ENCODE measurements at places on chromosomes 2 and 18.

DNA sequence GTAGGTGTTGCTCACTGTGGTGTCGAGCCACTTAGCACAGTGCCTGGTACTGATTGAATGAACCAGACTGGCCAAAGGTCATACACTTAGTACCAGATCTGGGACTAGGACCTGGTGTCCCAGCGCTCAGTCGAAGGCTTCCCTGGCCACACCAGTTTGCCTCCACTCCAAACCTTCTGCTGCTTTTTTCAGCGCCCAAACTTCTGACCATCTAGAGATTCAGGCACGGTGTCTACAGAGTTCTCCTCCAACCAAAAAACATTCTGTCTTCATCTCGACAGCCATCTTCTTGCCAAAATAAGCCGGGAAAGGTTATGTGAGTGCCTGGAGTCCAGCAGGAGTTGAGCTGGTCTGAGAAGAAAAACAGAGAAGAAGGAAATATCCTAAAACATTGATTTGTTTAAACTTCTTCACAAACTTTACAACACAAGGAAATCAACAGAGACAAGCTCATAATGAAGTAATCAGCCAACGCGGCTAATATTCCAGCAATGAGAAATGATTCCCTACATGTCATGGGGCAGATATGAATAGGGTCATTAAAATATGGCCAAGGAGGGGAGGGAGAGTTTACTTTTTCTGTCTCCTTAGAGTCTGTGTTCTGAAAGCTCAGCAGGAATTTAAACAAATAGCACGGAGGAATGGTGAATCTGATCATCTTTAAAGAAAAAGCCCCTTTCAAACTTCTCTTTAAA lies 2.3 kb upstream of the GLI2 start:
- DNase-seq, result no peak
- H3K27me3 ChIP-seq, result peaks cover 54% of the 10 kb centered on the region
- no peak overlapping the region for H3K4me3 ChIP-seq
- no peaks in the 10 kb centered on the region for H3K36me3 ChIP-seq

DNA sequence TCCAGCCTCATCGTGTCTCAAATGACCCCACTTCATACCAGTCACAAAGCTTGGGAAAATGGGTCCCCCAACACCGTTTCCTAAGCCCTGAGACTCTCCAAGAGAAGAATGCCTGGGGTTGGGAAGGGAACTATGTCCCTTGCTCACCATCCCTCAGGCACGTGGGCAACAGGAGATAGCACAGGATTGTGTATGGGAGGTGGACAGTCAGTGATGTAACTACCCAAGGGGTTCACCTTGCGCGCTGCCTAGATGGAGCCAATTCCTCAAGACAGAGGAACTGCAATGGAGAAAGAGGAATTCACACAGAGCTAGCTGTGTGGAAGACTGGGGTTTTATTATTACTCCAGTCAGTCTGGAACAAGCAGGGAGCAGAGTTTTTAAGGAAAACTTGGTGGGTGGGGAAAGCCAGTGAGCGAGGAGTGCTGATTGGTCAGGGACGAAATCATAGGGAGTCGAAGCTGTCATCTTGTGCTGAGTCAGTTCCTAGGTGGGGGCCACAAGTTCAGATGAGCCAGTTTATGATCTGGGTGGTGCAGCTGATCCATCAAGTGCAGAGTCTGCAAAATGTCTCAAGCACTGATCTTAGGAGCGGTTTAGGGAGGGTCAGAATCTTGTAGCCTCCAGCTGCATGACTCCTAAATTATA lies 13.8 kb upstream of the CXCR1 start:
- no peak overlapping the region for H3K27ac ChIP-seq
- no peak for DNase-seq
- no peak overlapping the region for H3K4me3 ChIP-seq
- no peaks in the 10 kb centered on the region for H3K36me3 ChIP-seq
- H3K27me3 ChIP-seq, result peaks cover 26% of the 10 kb centered on the region

DNA sequence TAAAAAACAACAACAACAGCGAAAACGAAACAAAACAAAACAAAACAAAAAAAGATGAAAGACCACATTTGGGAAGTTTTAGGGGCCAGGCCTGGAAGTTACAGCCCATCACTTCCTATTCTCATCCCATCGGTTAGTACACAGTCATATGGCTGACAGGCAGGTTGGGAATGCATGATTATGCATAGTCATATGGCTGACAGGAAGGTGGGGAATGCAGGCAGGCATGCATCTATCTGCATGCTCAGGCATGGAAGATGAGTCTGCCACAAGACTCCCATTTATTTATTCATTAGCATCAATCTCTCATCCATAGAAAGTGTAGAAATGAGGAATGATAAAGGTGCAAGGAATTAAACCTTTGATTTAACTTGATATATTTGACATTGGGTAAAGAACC lies 325.3 kb upstream of the MEX3C start:
- no peak overlapping the region for H3K4me3 ChIP-seq
- no peak for DNase-seq
- H3K27ac ChIP-seq, result no peak overlapping the region
- H3K4me1 ChIP-seq, result no peaks in the 10 kb centered on the region
- H3K27me3 ChIP-seq, result peaks cover 4% of the 10 kb centered on the region

- peaks cover 20% of the 10 kb centered on the region for H3K4me1 ChIP-seq
- DNase-seq, result no peak
- no peak overlapping the region for H3K27ac ChIP-seq
- peaks cover 31% of the 10 kb centered on the region for H3K36me3 ChIP-seq
- H3K4me3 ChIP-seq, result no peak overlapping the region
These were observed 37.0 kb downstream of the HK2 start for GRCh38 chr2:74870951-74871350.

DNA sequence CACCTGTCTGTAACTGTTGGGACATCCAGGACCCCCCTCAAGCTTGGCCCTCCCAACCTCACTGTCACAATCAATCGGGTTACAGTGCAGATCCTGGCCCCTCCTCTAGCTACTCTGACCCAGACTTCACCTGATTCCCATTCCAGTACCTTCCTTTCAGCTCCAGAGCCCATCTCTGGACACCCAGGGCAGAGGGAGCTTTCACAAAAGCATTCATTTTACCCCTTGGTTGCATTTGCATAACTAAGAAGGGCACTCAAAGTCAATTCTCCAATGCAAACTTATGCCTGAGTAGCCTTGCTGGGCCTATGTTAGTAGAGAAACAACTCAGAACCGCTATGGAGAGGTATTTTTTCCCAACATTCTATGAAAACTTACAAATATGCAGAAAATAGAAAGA lies 7.4 kb downstream of the ZAP70 start:
- no peak overlapping the region for H3K4me3 ChIP-seq
- H3K4me1 ChIP-seq, result peaks cover 77% of the 10 kb centered on the region
- peaks cover 91% of the 10 kb centered on the region for H3K36me3 ChIP-seq
- no peaks in the 10 kb centered on the region for H3K27me3 ChIP-seq
- no peak for DNase-seq
- peak overlapping the region; percentile 98 for H3K27ac ChIP-seq

GRCh38 chr18:61286867-61287266 lies 46.4 kb upstream of the CDH20 start:
- H3K4me1 ChIP-seq, result no peaks in the 10 kb centered on the region
- H3K27me3 ChIP-seq, result no peaks in the 10 kb centered on the region
- no peak for DNase-seq

GRCh38 chr2:172109988-172110811 lies 7.5 kb upstream of the DLX2 start:
- no peak overlapping the region for H3K4me3 ChIP-seq
- H3K27ac ChIP-seq, result no peak overlapping the region
- peaks cover 23% of the 10 kb centered on the region for H3K4me1 ChIP-seq
- H3K36me3 ChIP-seq, result no peaks in the 10 kb centered on the region
- DNase-seq, result no peak

DNA sequence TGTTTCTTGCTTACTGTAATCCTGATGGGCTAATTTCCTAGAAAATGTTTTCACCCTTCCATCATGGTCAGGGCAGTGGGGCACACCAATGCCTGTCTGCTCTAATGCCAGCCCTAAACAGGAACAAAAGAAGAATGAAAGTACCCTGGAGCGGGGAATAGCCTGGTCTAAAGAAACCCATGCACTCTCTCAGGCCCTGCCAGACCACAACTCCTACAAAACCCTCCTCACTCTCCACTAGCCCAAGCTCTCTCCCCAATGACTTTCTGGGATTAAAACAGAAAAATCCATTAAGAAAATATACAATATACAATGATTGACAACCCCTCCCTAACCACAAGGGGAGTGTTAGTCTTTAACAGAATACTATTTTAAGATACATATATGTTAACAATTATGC lies 67.6 kb downstream of the AAK1 start:
- H3K4me1 ChIP-seq, result peaks cover 46% of the 10 kb centered on the region
- H3K27me3 ChIP-seq, result no peaks in the 10 kb centered on the region
- H3K36me3 ChIP-seq, result peaks cover 33% of the 10 kb centered on the region

DNA sequence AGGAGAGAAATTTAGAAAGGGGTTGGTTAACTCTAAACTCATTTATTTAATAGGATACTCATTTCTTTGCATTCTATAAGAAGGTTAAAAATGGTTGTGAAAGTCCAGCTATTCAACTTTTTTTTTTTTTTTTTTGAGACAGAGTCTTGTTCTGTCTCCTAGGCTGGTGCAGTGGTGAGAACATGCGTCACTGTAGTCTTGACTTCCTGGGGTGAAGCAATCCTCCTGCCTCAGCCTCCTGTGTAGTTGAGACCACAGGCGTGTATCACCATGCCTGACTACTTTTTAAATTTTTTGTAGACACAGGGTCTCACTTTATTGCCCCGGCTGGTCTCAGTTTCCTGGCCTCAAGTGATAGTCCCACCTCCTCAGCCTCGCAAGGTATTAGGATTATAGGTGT lies 11.9 kb downstream of the ELP2 start:
- no peak overlapping the region for H3K4me3 ChIP-seq
- H3K27ac ChIP-seq, result no peak overlapping the region
- peaks cover 66% of the 10 kb centered on the region for H3K36me3 ChIP-seq
- no peaks in the 10 kb centered on the region for H3K27me3 ChIP-seq
- no peak for DNase-seq

- no peaks in the 10 kb centered on the region for H3K36me3 ChIP-seq
- DNase-seq, result peak; percentile 15
- peaks cover 5% of the 10 kb centered on the region for H3K27me3 ChIP-seq
- peaks cover 13% of the 10 kb centered on the region for H3K4me1 ChIP-seq
- H3K4me3 ChIP-seq, result no peak overlapping the region
- no peak overlapping the region for H3K27ac ChIP-seq
These were observed 5.4 kb downstream of the HS6ST1 start for GRCh38 chr2:128313091-128313836.

DNA sequence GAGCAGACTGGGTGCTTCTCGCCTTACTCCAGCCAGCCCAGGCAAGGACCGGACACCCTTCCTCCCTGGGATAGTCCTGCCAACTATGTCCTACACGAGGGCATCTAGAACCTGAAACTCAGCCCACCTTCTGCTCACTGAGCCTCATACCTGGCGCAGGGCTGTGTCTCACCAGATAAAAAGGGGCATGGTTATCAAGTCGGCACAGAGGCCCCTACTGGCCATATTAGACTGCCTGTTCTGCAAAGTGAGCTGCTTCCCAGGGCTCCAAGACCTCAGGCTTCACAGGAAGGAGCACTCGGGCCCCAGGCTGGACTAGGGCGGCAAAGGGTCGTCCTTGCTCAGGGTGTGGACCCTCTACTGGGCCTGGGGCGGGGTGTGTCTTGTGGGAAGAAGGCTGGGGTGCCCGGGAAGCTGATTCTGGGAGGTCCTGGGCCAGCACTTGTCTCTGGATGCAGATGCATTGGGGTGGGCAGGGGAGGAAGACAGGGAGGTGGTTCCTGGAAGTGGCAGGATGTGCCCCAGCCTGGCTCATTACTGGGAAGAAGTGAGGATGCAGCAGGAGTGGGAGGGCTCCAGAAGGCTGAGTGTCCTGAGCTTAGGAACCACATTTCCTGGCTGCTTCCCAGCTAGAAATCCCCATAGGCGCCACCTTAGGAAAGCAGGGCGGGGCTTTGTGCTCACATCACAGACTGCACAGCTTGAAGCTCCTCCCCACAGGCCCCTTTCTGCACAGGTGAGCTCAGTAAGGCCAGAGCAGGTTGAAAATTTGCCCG lies 19.6 kb downstream of the EHD3 start:
- no peak overlapping the region for H3K27ac ChIP-seq
- H3K4me3 ChIP-seq, result no peak overlapping the region
- no peaks in the 10 kb centered on the region for H3K27me3 ChIP-seq
- peaks cover 3% of the 10 kb centered on the region for H3K4me1 ChIP-seq

DNA sequence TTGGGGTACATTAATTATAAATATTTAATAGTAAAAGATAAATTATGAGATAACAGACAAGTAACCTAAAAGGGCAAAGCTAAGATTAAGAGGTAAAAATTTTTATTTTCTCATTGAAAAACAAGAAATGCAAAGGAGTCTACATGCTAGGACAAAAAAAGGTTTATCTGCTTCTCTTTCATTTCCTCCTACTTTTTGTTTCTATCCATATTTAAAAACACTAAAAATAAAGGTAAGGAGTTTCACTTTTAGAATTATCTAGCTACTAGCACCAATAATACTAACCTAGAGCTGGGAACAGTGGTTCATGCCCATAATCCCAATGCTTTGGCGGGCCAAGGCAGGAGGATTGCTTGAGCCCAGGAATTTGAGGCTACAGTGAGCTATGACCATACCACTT lies 1551.7 kb upstream of the SLC39A10 start:
- no peaks in the 10 kb centered on the region for H3K4me1 ChIP-seq
- H3K36me3 ChIP-seq, result no peaks in the 10 kb centered on the region
- H3K4me3 ChIP-seq, result no peak overlapping the region
- no peak for DNase-seq
- H3K27ac ChIP-seq, result no peak overlapping the region
- no peaks in the 10 kb centered on the region for H3K27me3 ChIP-seq

- H3K4me3 ChIP-seq, result no peak overlapping the region
- H3K36me3 ChIP-seq, result peaks cover 29% of the 10 kb centered on the region
- H3K4me1 ChIP-seq, result peaks cover 23% of the 10 kb centered on the region
- no peak overlapping the region for H3K27ac ChIP-seq
- H3K27me3 ChIP-seq, result peaks cover 1% of the 10 kb centered on the region
- DNase-seq, result no peak
These were observed 361.0 kb downstream of the ANAPC1 start for GRCh38 chr2:111523009-111523408.

DNA sequence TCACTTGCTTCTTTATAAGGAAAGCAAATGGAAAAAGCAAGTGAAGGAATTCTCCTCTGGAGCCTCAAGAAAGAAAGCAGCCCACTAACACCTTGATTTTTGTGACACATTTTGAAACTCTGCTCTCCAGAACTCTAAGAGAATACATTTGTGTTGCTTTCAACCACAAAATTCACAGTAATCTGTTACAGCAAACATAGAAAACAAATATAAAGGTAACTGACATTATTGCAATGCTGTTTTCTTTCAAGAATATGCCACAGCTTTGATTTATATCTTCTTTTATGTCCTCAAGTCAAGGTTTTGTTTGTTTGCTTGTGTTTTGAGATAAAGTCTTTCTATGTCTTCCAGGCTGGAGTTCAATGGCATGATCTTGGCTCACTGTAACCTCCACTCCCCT lies 103.1 kb upstream of the FIGN start:
- H3K27me3 ChIP-seq, result no peaks in the 10 kb centered on the region
- H3K36me3 ChIP-seq, result no peaks in the 10 kb centered on the region
- no peak overlapping the region for H3K4me3 ChIP-seq
- DNase-seq, result no peak
- H3K27ac ChIP-seq, result no peak overlapping the region
- no peaks in the 10 kb centered on the region for H3K4me1 ChIP-seq

- H3K4me3 ChIP-seq, result no peak overlapping the region
- peaks cover 8% of the 10 kb centered on the region for H3K27me3 ChIP-seq
- no peak overlapping the region for H3K27ac ChIP-seq
These were observed 92.9 kb downstream of the MREG start for GRCh38 chr2:215920244-215921100.

GRCh38 chr2:31919499-31919898 lies 91.3 kb downstream of the MEMO1 start:
- no peak overlapping the region for H3K27ac ChIP-seq
- H3K36me3 ChIP-seq, result peaks cover 8% of the 10 kb centered on the region
- no peak overlapping the region for H3K4me3 ChIP-seq
- peaks cover 2% of the 10 kb centered on the region for H3K4me1 ChIP-seq

Measured in activated CD4-positive, alpha-beta memory T cell treated with anti-CD3 and anti-CD28 coated beads, Interleukin-2, amount 10 ng/mL, durations not matched to agents 7 days and 5 days (primary cell).